ENCODE measurements at places on chromosomes 2 and 18. TPM values are rescaled to one million over a fixed set of nuclear protein-coding genes. Genes with fewer than 3 reads are reported as not detected.

DNA sequence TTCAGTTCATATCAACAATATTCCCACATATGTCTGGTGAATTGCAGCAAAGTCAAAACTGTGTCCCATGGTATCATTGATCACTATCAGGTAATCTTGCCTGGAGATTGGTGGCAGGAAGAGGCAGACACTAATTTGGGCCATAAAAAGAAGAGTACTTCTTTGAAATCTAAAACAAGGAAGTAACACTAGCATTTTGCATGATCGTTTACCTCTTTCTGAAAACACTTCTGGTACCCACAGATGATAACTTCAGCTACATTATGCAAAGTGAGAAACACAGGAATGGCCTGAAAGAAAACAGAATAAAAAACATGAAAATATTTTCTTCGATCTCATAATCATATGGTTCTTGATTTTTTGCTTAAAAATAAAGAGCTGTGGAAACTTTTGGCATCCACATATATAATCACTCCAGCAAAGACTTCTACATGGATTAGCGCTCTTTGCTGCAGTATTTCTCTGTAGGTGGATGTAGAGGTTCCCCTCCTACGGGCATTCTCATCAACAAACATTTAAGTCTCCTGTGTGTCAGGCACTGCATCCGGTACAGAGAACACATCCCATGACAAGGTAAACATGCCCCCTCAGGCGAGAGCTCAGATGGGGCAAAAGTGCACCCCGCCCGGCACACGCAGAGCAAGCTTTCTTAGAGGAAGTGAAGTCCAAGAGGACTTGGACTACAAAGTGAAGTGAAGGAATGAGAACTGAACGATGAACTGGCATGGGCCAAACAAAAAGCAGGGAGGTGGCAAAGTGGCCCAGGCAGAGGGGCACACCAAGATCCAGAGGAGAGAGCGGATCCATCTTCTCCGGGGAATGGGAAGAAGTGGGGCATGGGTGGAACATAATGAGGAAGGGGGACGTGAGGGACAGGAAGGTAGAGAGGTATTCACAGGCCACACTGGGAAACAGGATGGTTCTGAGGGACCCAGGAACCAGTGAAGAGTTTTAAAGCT is 68.0 kb upstream of the RIOK3 start:
- DNase-seq, result no peak

- no peak for DNase-seq
These were observed 298.9 kb upstream of the TCF4 start for GRCh38 chr18:55886886-55887285.

DNA sequence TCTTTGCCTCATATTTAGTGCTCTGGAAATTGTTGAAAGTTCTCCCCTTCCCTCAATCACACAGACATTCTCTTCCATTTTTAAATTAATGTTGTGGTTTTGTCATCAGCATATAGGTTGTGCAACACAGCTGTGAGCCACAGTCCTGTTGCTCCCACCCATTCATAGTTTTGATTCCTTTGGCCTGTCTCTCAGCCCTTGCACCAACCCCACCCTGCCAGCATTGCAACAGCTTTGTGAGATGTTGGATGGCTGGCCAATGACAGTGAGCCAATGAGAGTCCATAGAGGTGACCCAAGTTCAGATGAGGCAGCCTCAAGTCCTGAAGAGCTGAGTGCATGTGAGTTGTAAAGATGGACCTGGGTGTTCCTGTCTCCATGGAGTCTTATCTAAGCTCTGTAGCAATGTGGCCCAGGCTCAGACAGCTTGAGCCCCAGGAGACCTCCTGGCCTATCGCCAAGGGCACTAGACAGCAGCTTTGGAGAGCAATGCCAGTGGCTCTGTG is 775.5 kb downstream of the RNF144A start:
- DNase-seq, result no peak

DNA sequence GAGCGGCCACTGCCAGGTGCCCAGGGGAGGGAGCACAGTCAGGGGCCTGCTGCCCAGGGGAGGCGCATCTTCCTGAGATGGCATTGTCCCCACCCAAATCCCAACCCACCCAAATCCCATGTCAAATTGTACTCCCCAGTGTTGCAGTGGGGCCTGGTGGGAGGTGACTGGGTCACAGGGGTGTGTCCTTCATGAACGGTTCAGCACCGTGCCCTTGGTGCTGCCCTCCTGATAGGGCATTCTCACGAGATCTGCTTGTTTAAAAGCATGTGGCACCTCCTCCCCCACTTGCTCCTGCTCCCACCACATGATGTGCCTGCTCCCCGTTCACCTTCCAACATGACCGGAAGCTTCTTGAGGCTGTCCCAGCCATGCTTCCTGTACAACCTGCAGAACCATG is 27.6 kb downstream of the ANKMY1 start:
- no peak for DNase-seq

- DNase-seq, result no peak
These were observed 13.9 kb upstream of the PXDN start for GRCh38 chr2:1758171-1758570.

- no peak for DNase-seq
These were observed 61.8 kb upstream of the EFEMP1 start for GRCh38 chr2:55985406-55985805.

DNA sequence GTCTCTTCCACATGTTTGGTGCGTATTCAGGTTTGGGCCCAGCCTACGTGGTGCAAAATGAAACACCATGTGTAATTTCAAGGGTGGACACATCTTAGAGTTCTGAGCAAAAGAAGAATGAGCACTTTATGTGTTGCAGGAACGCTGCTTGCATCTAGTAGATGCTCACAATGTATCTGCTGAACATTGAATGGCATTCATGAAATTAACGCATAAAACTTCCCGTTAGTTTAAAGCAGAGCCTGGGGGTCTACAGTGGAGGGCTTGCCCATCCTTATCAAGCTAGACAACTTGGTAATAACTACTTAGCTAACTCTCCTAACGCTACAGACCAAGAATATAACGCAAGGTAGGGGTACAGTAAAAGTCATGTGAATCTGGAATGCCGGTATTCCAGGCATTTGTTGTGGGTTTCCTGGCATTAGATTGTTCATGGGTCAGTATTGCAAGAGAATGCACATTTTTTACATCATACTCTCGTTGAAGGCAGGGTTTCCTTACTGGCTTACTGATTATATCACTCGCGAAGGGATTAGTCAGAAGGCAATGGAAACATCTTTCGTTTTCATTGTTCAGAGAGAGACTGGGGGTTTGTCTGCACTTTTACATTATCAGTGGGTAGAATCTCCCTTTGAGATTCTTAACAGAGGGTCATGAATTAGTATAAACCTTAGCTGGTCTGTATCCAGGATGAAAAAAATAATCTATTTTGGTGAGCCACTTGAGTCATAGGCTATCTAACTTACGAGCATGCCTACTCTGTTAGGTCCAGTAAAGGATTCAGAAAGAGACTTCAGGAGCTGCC is 229.5 kb upstream of the EPAS1 start:
- peak; percentile 79 for DNase-seq

GRCh38 chr2:236360496-236360895 is 96.3 kb upstream of the ASB18 start:
- DNase-seq, result no peak

DNA sequence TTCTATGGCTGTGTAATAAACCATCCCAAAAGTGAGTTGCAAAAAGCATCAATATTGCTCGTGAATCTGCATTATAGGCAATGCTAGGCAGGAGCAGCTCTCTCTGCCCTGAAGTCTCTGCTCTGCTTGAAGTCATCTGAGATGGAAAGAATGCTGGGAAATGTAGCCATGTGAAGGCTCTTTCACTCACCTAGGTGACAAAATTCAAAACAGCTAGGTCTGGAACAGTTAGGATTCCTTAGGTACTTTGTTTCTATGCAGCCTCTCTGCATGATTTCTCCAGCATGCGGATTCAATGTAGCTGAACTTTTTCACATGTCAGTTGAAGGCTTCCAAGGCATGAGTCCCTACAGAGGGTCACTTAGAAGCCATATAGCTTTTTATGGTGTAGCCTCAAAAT is 1383.7 kb downstream of the LRP1B start:
- no peak for DNase-seq

- no peak for DNase-seq
These were observed 21.9 kb upstream of the MGAT5 start for GRCh38 chr2:134231965-134232340.

GRCh38 chr2:237075749-237076599 is 9.7 kb upstream of the COPS8 start:
- no peak for DNase-seq

- no peak for DNase-seq
These were observed 80.1 kb upstream of the NPAS2 start for GRCh38 chr2:100739735-100740432.

GRCh38 chr2:106111882-106112571 is 82.1 kb downstream of the UXS1 start:
- no peak for DNase-seq

DNA sequence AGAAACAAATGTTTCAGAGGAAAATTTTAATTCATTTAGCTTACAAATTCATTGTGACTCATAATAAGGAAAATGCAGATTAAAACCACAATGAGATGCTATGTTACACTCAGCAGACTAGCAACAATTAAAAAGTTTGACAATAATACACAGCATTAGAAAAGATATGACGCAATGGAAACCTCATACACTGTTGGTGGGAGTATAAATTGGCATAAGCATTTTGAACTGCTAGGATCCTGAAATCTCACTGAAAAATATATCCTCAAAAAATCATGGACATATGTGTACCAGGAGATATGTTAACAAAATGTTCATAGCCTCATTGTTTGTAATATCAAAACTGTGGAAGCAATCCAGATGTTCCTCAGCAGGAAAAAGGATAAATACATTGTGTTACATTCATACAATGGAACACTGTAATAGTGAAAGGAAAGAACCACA is 13.7 kb downstream of the CALCRL start:
- no peak for DNase-seq

- DNase-seq, result no peak
These were observed 680.1 kb upstream of the ZEB2 start for GRCh38 chr2:145199827-145200706.

- no peak for DNase-seq
These were observed 30.6 kb upstream of the CREB1 start for GRCh38 chr2:207499114-207499513.

- DNase-seq, result no peak
These were observed 88.6 kb upstream of the FHL2 start for GRCh38 chr2:105487142-105488069.

- no peak for DNase-seq
These were observed 38.2 kb downstream of the IL1R2 start for GRCh38 chr2:102029952-102030351.

- no peak for DNase-seq
These were observed 44.3 kb downstream of the CYRIA start for GRCh38 chr2:16621316-16621715.

GRCh38 chr2:48912110-48912509 is 156.6 kb upstream of the LHCGR start:
- peak; percentile 19 for DNase-seq

- DNase-seq, result peak; percentile 99
These were observed 305.0 kb upstream of the EPAS1 start for GRCh38 chr2:45992021-45992740.

DNA sequence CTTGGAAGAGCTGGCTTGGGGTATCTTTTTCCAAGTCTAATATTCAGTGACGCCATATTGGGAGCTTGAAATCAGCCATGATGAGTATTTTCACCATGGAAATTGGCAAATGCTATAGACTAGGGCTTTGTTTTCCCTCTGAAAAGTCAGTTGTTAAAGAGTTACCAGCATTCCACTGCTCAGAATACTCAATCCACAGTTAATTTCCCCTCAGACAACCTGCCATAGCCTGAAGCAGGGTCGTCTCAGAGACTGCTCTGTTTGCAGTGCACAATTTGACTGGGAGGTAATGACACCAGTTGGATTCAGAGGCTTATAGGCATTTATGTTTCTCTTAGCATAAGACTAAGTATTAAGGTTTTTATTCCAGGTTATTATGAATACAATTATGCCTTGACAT is 35.5 kb upstream of the TMEM200C start:
- no peak for DNase-seq

- DNase-seq, result no peak
These were observed 12.7 kb downstream of the GCKR start for GRCh38 chr2:27509326-27509725.

DNA sequence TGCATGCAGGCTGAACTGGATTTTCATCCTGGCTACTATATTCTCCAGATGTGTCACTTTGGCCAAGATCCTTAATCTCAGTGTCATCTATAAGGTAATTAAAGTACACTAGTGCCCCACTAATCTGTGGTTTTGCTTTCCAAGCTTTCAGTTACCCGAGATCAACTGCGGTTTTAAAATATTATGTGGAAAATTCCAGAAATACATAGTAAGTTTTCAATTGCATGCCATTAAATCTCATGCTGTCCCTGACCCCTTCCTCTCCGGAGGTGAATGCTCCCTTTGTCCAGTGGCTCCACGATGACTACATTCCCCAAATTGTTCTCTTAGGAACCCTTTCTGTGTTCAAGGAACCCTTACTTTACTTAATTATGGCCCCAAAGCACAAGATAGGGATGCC is 5.3 kb upstream of the TYMS start:
- no peak for DNase-seq

GRCh38 chr2:218732761-218733158 is 22.1 kb downstream of the TTLL4 start:
- no peak for DNase-seq

DNA sequence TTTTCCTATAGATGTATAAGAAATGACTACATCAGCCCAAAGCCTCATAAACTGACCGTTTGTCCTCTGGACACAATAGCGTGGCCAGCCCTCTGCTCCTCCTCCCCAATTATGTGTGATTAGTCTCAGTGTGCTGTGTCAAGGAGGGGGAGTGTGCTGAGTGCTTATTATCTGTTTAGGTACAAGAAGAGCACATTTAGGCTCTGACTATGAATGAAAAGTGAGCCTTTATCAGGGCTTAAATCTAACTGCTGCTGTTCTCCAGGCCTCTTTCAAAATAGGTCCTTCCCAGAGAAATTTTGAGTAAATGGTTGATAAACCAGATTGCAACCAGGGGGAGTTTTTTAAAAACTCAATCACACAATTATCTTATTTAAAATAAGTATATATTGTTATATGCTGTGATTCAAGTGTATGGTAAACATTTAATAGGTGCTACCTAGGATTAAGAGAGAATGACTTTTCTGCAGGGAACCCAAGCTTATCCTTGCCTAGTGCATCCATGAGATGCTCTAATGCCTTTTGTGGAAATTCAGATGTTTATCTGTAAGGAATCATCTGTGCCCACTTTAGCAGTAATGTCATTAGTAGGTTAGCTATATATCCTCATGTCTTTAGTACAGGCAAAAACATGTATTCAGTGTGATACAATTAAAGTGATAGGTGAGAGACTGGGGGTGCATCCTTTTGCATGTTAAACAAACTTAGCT is 168.7 kb upstream of the SIX3 start:
- no peak for DNase-seq

The DGKD gene
- polyA plus RNA-seq, result 98.1 TPM

The HOXD4 gene
- polyA plus RNA-seq, result 0.87 TPM

The TUBA4B gene
- polyA plus RNA-seq, result 0.55 TPM

The ITGA6 gene
- polyA plus RNA-seq, result 25.7 TPM

The KCTD1 gene
- polyA plus RNA-seq, result 32.1 TPM

The ABHD1 gene
- 1.0 TPM for polyA plus RNA-seq

The EVA1A gene
- polyA plus RNA-seq, result 13.5 TPM

The CNTNAP5 gene
- polyA plus RNA-seq, result not detected

The CRYGD gene
- not detected for polyA plus RNA-seq

The HRH4 gene
- polyA plus RNA-seq, result 0.07 TPM

The CDK5R2 gene
- 0.73 TPM for polyA plus RNA-seq

The GALNT13 gene
- 12.8 TPM for polyA plus RNA-seq

The CNDP1 gene
- not detected for polyA plus RNA-seq

The GAREM2 gene
- 4.5 TPM for polyA plus RNA-seq

The OSR1 gene
- polyA plus RNA-seq, result 4.5 TPM

The UBR3 gene
- polyA plus RNA-seq, result 11.0 TPM

The PROKR1 gene
- polyA plus RNA-seq, result not detected

The GALNT3 gene
- not detected for polyA plus RNA-seq

The PSMA8 gene
- not detected for polyA plus RNA-seq

All from A549 (cell line).